ENCODE measurements at places on chromosomes 2 and 18.

GRCh38 chr18:12449051-12449785 is 41.5 kb downstream of the PRELID3A start:
- DNase-seq, result no peak

- DNase-seq, result no peak
These were observed 35.9 kb upstream of the SLC14A1 start for GRCh38 chr18:45688113-45688512.

- no peak for DNase-seq
These were observed 441.8 kb downstream of the NYAP2 start for GRCh38 chr2:225841314-225841713.

DNA sequence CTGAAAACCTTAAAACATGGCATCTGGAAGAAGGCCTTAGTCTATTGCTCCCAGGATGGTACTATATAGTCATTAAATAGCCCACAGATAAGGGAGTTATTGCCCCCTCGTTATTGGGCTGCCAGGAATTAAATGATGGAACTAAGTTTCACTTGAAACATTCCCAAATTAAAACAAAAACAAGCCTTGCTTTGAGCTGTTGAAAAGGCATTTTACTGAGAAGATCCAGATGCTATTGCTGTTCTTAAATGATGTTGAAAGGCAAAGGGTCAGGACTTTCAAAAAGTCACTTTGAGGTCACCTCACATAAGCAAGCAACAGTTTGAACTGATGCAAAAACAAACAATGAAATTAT is 2.0 kb upstream of the AMMECR1L start:
- no peak for DNase-seq

GRCh38 chr2:72015266-72015665 is 132.4 kb downstream of the CYP26B1 start:
- DNase-seq, result no peak

- no peak for DNase-seq
These were observed 24.3 kb downstream of the ASAP2 start for GRCh38 chr2:9230881-9231280.

GRCh38 chr2:85163675-85164074 is 30.5 kb downstream of the TCF7L1 start:
- no peak for DNase-seq

DNA sequence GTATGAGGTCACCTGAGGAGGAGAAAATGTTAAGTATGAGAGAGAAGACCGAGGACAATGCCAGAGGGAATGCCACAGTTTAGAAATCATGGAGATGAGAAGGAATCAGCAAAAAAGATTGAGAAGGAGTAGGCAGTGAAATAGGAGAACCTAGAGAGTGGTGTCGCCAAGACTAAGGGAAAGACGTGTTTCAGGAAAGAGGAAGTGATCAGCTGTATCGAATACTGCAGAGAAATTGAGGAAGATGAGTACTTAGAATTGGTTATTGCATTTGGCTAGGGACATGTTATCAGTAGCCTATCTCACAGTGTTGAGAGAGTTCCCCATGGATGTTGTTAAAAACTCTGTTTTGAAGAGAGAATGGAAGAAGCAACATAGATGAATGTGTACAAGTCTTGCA is 112.3 kb downstream of the GALNT1 start:
- no peak for DNase-seq

DNA sequence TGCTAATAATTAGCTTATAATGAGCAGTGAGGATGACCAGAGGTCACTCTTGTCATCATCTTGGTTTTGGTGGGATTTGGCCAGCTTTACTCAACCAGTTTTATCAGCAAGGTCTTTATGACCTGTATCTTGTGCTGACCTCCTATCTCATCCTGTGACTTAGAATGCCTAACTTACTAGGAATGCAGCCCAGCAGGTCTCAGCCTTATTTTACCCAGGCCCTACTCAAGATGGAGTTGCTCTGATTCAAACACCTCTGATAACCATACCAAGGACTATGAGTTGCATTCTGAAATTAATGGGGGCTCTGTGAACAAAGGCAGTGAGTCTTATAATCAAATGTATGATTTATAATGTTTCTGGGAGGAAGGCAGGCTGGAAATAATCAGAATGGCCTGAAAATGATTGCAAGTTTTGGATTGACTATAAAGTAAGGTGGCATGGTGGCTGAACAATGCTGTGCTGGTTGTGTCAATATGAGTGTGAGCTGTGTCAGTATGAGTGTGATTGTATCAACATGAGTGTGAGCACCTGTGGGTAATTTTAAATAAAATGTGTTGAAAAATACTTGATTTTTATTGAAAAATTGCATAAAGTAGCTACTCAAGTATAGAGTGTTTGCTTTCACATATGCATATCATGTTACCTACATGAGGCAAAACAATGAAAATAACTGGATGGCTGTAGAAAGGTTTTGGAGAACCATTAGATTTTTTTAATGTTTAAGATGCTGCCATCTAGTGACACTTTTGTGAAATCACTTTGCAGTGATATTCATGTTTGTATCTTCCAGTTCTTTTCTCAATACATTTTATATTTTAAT is 103.0 kb downstream of the KYNU start:
- no peak for DNase-seq

GRCh38 chr2:17373741-17374140 is 144.5 kb downstream of the RAD51AP2 start:
- no peak for DNase-seq

- DNase-seq, result peak; percentile 89
These were observed 4.3 kb downstream of the DBI start for GRCh38 chr2:119371111-119371510.

DNA sequence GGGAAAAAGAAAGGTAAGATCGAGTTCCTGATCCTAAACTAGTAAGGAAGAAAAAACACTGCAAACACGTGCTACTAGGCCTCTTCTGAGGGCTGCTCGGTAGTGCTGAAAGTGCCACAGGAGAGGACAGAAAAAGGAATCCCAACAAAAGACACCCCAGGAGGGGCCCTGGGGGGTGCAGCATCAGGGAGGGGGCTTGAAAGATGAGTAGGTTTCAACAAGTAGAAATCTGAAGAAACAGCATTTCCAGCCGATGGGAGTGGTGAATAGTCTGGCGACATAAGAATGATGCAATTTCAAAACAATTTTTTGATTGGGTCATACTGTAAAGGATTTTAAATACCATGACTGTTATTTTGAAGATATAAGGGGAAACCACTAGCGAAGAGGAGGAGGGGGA is 98.6 kb downstream of the NOL10 start:
- DNase-seq, result no peak

GRCh38 chr2:11499081-11499743 is 33.3 kb upstream of the E2F6 start:
- peak; percentile 14 for DNase-seq

- no peak for DNase-seq
These were observed 420.3 kb downstream of the PTPRM start for GRCh38 chr18:7987284-7987976.

DNA sequence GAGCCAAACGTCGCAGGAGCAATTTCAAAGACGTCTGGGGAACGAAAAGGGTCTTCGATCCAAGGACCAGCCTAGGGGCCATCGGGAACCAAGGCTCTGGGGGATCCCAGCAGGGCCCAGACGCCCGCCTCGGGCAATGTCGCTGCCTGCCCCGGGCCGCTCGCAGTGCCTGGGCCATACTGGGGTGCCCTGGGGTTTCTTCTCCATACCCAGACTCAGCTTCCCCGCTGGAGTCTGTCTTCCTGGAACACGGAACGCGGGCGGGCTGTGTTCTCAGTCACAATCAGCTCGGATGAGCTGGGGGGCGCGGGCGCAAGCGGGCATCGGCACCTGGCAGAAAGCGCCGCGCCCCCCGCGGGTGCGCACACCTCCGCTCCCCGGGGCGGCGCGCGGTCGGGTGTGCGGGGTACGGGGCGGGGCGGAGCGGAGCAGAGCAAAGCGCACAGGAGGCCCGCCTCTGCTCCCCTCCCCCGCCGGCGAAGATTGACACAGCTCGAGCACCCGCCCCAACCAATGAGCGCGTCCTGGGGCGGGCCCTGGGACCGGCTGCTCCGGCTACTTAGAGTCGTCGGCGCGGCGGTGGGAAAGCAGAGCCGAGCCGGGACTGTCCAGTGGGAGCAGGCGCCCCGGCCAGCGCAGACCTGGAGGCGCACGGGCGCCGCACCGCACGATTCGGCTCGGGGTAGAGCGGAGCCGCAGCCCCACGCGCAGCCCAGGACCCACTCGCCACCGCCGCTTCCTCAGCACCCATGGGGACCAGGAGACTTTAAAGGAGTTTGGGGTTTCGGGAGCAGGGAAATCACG is at the start of gene LRATD1:
Gene LRATD1 (plus strand): TSS at position 585 of the 804 bp plus-strand sequence. CDS start 1,263 bp downstream, outside the sequence.
- peak; percentile 77 for DNase-seq

- no peak for DNase-seq
These were observed 577.8 kb upstream of the NXPH2 start for GRCh38 chr2:139357972-139358371.

- DNase-seq, result no peak
These were observed 360.8 kb downstream of the SOCS6 start for GRCh38 chr18:70649683-70650082.
